Testis (tissue), 5 donors: ENCODE measurements at places on chromosomes 2 and 18. TPM values are rescaled to one million over a fixed set of nuclear protein-coding genes. Genes with fewer than 3 reads are reported as not detected.

DNA sequence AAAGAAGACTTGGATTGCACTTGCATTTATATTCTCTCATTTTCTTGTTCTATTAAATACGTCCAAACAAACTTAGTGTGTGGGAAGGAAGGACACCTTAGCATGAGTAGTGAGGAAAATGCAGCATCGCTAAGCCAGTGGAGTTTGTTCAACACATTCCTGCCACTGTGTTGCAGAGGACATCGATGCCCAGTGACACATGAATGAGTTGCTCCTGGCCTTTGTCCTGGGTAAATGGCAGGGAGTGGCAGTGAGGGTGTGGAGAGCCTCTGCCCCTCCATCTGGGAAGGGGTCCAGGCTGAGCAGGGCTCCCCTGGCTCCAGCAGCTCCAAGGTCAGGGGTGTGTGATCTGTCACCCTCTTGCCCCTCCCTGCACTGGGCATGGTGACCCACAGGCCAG lies 75.9 kb downstream of the CABLES1 start:
- DNase-seq = no peak

DNA sequence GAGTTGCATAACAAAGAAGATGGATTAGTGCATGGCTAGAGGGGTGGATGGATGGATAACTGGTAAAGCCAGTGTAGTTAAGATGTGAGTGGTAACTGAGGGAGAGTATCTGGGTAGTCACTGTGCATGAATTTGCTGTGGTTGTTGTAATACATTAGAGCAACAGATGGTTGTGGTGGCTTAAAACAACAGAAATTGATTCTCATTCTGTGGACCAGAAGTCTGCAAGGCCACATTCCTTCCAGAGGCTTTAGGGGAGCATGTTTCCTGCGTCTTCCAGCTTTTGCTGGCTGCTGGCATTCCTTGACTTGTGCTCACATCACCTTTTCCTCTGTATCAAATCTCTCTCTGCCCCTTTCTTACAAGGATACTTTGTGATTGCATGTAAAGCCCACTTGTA lies 155.4 kb downstream of the ASB1 start:
- DNase-seq = no peak

GRCh38 chr2:132268977-132269523 lies 107.3 kb upstream of the ANKRD30BL start:
- DNase-seq = no peak

ABCB6 gene
- 94.8 TPM for polyA plus RNA-seq

SF3B6 gene
- 142 TPM for polyA plus RNA-seq
